ENCODE measurements at places on chromosomes 4 and X.

- DNase-seq = no peak
These were observed 221.2 kb upstream of the STK26 start for GRCh38 chrX:131801911-131802310.

DNA sequence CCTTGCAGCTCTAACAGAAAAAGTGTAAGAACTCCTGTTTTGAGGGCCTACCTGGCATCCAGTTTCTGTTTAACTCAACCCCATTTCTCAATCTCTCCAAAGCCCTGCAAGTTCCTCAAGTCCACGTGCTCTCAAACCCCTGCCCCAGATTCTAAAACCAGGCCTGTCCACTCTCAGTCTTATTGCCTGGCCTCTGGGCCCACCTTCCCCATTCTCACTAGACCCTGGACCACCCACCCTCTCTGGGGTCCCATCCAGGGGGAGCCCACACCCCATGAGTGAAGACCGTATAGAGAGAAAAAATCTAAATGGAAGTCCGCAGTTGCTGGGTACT is 58.3 kb downstream of the TLR10 start:
- no peak for DNase-seq

DNA sequence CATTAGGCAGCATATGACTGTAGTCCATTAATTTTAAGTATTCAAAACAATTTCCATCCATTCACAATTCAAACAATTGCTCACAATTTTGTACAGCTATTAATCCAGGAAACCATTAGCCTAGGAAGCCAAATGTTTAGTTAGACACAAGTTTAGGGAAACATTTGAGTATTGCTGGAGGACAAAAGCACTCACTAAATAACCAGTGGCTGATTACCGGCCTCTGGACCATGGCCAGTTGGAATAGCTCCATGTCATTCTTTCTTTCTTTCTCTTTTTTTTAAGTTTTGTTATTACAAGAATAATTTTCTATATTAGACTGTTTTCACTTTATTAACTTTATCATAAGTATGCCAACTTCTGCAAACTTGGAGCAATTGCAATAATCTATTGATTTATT is 31.3 kb downstream of the TRIML2 start:
- no peak for DNase-seq

- DNase-seq = no peak
These were observed 191.2 kb upstream of the LNX1 start for GRCh38 chr4:53782458-53782845.

DNA sequence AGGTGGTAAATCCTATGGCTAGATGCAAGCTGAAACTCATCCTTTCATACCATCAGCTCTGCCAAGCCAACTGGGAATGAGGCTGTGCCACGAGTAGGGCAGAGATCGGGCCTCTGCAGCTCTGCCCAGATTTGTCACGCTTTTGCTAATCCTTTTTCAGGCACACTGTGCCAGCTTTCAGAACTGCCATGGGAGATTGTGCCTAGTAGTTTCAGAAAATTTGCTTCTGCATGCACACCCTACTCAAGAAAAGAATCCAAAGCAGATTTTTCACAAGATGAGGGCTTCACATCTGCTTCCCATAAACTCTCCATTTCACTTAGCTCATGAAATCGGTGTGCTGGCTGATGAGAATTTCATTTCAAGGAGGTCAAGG is 3.3 kb upstream of the ADH7 start:
- DNase-seq = no peak

GRCh38 chr4:53563824-53564223 is 27.5 kb downstream of the LNX1 start:
- DNase-seq = no peak

GRCh38 chrX:104565791-104566680 is at the start of gene IL1RAPL2:
Gene IL1RAPL2 (plus strand): TSS chrX:104566199.
- peak; percentile 4 for DNase-seq

DNA sequence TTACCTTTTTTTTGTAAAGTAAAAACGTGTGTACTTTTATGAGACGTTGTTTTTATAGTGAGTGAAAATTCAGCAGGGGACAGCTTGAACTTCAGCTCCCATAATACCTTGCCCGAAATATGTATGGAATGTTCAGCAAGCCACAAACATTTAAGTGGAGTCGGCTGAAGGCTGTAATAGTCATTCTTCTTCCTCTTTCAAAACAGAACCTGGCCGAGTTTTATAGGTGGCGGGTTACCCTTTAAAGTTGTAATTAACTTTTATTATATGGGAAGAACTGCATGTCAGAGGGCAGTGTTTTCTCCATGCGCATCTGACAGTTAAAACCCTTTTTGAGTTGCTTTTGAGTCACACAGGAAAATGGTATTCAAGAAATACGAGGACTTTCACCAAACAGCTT is 50.7 kb downstream of the CLDN34 start:
- DNase-seq = peak; percentile 63

DNA sequence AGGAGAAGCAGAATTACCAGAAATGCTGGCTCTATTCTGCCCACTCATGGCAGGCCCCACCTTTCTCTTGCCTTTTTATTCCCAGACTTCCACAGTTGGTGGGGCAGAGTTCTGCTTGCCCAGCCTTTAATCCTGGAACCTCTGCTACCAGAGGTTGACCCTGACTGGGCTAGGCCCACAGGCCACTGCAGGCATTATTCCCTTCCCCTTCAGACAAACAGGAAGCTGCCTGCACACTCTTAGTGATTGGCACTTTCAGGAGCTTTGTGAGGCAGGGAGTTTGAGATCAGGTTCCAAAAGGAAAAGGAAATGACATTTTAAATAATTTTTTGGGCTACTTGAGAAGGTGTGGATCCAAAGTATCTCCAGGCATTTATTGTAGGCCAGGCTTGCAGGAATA is 18.8 kb downstream of the MSN start:
- DNase-seq = no peak

DNA sequence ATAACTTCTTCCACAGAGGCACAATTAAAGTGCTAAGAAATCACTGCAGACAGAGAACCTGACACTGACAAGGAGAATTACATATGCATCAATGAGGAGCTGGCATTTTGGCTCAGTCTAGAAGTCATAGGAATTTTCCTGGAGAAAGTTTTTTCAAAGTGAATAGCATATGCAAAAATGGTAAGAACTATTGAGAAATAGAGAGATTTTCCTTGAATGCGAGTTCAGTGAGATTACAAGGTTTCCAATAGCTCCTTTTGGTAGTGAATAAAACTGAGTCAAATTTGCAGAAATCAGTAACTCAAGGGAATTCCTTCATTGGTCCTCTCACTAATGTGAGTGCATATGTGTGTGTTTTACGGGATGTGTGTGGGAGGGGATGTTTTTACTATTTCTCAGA is 557.5 kb downstream of the PPARGC1A start:
- no peak for DNase-seq

- no peak for DNase-seq
These were observed 48.3 kb downstream of the MAP7D3 start for GRCh38 chrX:136202889-136203288.

GRCh38 chrX:68571292-68571609 is 72.4 kb downstream of the YIPF6 start:
- DNase-seq = no peak

- no peak for DNase-seq
These were observed 2.8 kb upstream of the LIN54 start for GRCh38 chr4:83013420-83013867.

DNA sequence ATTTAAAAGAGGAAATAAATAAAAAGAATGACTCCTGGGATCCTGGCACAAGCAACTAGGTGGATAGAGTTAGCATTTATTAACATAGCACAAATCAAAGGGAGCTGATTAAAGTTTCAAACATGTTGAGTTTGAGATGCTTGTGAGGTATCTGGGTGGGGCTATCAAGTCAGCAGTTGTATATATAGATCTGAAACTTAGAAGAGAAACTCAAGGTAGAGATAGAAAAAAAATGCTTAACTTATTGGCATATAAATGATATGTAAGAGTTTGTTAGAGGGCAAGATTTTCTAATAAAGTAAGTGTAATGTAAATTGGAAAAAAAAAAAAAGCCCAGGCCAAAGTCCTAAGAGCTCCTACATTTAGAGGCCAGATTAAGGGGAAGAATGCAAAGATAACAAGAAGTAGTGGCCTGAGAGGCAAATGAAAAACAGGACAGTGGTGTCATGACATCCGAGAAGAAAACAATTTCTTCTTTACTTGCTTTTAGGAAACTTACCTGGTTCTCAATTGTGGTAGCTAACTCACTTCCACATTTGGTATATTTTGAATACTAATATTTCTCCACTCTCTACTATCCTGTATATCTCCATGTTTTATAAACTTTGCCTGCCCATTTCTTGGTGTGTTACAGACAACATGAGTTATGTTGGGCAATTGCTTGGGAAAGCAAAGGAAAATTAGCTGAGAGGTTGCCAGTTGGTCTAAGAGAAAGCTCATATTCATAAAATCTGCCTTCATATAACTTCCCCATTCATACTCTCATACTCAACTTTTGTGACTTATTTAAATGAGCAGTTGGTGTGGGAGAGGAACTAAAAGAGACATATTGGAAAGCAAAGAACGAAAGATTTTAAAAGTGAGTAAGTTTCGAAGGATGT is 169.2 kb downstream of the PARM1 start:
- no peak for DNase-seq

DNA sequence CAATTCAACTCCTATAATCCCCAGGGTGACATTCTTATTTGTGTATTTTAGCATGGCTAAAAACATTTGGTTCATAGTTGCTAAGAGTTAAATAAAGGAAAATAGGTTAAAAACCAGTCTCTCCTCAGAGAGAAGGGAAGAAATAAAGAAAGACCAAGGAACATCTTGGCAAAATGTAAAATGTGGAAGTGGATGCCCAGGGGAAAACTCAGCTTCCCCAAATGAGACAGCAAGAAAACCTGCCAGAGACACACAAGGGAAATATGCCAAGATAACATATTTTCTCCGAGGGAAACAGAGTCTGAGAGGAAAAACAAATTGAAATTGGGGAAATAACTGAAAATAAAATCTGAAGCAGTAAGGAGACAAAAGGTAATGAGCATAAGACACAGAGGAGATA is 1569.3 kb downstream of the PCDH18 start:
- DNase-seq = no peak

GRCh38 chr4:51840781-51841180 is 2.2 kb upstream of the DCUN1D4 start:
- peak; percentile 40 for DNase-seq

GRCh38 chrX:49137492-49137891 is 14.0 kb upstream of the GPKOW start:
- no peak for DNase-seq

DNA sequence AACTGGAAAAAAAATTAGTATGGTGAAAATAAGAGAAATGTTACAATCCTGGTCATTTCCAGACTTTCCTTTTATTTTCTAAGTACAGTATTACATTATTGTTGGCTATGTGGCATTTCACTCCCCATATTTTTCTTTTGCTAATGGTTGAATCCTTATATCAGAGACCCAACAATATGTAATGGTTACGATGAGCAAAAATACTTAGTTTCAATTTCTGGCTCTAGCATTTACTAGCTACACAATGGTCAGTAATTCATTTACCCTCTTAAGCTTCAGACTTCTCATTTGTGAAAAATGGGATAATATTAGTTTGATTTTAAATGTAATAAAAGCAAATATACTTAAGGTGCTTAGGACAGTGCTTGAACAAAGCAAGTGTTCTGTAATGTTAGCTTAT is 942.9 kb upstream of the PABPC4L start:
- DNase-seq = no peak

DNA sequence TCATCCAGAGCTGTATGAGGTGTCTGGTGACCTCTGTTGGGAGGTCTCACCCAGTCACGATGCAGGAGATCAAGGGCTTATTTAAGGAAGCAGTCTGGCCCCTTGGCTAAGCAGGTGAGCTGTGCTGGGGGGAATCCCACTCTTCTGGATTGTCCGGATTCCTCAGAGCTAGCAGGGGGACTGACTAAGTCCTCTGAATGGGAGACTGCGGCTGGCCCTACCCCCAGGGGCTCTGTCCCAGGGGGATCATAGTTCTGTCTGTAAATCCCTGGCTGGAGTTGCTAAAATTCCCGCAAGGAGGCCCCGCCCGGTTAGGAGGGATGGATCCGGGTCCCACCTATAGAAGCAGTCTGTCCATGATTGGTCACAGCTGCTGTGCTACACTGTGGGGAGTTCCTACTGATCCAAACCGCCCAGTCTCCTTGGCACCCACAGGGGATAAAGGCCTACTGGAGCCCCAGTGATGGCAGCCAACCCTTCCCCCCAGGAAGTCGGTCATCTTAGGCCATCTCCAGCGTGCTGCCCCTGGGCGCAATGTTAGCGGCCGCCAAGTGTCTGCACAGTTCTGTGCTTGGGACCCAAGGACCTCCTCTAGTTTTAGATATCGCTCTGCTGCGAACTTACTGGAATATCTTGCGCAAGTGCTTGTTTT is 118.2 kb upstream of the KLF8 start:
- no peak for DNase-seq

Data from large intestine (tissue), 12 donors.